ENCODE measurements at places on chromosomes 4 and X.
A peak's percentile ranks its signal among the peaks of the same experiment; 100 is the strongest.

GRCh38 chr4:140018931-140019618 lies 134.9 kb downstream of the MAML3 start:
- DNase-seq, result no peak

DNA sequence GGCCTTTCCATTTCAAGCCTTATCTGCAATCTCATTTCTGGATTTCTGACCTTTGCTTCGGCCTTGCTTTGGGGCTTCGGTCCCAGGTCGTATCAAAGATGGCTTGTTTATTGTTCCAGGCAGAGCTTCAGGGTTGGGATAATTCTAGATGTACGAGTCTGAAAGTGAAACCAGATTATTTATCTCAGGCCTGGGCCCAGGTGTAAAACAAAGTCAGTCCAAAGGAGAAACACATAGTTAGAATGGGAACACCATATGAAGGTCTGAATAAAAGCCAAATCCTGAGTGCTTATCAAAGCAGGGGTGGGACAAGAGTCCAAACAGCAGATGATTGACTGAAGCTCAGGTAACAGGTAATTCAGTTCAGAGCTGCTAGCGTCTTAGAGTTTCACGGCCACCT lies 17.1 kb downstream of the PRIMPOL start:
- no peak for DNase-seq

DNA sequence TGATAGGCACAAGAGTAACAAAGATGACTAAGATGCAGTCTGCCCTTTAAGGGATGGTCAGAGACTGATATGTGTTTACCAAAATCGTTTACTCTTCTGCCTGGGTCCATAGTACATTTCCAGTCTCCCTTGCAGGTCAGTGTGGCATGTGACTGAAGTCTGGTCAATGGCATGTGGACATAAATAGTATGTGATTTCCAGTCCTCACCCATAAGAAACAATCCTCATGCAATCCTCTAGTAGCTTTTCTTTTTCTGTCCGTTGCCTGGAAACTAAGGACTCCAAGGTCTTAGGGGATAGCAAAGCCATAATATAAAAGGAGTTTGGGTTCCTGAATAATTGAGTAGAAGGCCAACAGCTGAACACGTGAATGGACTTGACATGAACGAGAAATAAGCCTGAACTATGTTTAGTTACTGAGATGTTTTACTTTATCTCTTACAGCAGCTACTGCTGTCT lies 1.1 kb downstream of the SLC9B2 start:
- no peak for DNase-seq

DNA sequence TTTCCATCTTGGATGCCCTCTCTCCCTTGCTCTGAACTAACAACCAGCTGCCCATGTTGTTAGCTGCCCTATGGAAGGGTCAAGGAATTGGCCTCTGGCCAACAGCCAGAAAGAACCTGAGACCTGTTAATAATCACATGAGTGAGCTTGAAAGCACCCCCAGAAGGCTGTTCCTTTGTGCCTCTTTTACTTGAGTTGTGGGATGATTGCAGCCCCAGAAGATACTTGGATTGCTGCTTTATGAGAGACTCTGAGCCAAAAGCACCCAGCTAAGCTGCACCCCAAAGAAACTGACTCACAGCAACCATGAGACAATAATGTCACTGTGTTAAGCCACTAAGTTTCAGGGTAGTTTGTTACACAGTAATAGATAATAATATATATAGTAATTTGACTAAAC lies 73.3 kb downstream of the FRYL start:
- no peak for DNase-seq

DNA sequence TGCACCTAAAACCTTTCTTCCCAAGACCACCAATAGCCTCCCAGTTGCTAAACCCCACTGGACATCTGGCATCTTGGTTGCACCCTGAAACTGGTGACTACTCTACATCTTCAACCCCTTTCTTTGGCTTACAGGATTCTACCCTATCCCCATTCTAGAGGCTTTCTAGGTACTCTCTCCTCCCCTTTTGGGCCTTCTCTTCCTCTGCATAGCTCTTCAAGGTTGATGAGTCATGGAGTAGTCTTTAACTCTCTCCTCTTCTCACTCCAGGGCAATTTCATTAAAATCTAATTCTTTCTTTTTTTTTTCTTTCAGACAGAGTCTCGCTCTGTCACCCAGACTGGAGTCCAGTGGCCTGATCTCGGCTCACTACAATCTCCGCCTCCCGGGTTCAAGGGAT lies 16.8 kb downstream of the APOO start:
- DNase-seq, result no peak

GRCh38 chrX:151538190-151539122 lies 25.0 kb upstream of the PASD1 start:
- no peak for DNase-seq

DNA sequence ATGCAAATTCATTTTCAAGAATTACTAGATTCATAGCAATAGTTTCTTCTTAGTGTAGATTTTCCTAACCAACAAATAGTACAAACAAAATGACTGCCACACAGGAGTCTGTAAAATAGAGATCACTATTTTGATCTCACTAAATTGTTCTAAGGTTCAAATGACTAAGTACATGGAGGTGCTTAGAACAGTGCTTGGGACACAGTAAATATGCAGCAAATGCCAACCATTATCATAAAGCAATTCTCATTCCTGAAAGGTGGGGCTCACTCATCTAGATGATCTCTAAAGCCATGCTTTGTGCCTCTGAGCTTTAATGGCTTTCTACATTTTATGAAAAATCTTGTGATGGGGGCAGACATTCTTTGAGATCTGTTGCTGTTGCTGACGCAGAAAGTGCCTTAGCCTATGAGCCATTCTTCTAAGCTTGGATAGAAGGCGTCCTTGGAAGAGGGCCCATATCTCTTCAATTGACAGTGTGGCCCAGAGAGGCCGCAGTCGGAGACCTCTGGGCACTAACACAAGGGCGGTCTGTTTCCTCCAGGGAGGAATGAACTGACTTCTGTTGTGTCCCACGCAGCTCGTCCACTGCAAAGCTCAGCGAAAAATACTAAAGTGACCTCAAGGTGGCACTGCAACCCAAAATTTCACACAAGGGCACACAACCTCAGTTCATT lies 23.5 kb downstream of the TLR10 start:
- peak; percentile 66 for DNase-seq

- no peak for DNase-seq
Observed at GRCh38 chrX:140477987-140478386, 26.9 kb downstream of the SOX3 start.

GRCh38 chrX:42615161-42615563 lies 162.8 kb downstream of the PPP1R2C start:
- DNase-seq, result no peak

DNA sequence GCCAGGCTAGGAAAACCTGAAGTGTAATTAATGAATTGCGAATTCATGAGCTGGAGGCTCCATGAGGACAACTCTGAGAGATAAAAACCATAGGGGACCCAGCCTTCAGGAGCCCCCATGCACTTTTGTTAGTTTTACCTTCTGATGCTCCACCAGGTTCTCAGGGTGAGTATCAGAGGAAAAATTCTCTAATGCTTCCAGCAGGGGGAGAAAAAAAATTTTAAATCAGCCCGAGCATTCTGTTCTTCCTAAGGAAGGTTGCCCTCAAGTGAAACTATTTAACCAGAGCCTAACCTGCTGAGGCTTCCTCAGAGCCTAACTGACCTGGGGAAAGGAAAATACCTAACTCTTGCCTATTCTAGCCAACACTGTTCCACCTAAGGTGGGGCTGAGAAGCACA lies 552.6 kb downstream of the PPARGC1A start:
- no peak for DNase-seq

GRCh38 chr4:3009422-3009821 lies 46.1 kb downstream of the GRK4 start:
- DNase-seq, result peak; percentile 21

GRCh38 chrX:15349046-15349445 lies 13.7 kb upstream of the PIGA start:
- DNase-seq, result peak; percentile 1

DNA sequence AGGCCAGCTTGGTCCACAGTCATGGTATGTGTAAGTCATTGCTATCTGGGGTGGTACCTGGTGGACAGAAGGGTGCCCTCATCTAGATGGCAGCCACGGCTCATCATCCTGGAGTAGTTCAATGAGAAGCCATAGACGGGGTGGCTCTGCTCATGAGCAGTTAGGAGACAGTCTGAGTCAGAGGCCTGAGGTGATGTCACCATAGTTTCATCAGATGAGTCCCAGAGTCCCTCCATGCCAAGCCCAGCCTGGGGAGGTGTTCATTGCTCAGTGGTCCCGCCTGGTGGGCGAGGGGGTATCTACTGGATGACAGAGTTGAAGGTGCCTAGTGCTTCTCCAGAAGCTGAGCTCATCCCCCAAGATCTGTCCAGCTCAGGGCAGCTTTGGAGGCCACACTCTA lies 49.8 kb downstream of the DLG3 start:
- peak; percentile 1 for DNase-seq

GRCh38 chrX:22081475-22082092 lies 49.5 kb downstream of the PHEX start:
- peak; percentile 43 for DNase-seq

GRCh38 chr4:162509333-162509732 lies 345.5 kb upstream of the FSTL5 start:
- DNase-seq, result no peak

GRCh38 chr4:176660561-176660960 lies 132.2 kb downstream of the VEGFC start:
- no peak for DNase-seq

GRCh38 chr4:26893491-26893890 lies 32.9 kb downstream of the STIM2 start:
- DNase-seq, result no peak

- no peak for DNase-seq
Observed at GRCh38 chr4:67152976-67153375, 392.3 kb downstream of the CENPC start.

- DNase-seq, result peak; percentile 60
Observed at GRCh38 chrX:103554687-103555424, 30.5 kb upstream of the TCEAL4 start.

Measured in activated naive CD4-positive, alpha-beta T cell treated with Interleukin-2 at 50 U/mL for 16 hours (primary cell).